Skeletal muscle cell (primary cell): ENCODE measurements at places on chromosomes 3 and 15.

DNA sequence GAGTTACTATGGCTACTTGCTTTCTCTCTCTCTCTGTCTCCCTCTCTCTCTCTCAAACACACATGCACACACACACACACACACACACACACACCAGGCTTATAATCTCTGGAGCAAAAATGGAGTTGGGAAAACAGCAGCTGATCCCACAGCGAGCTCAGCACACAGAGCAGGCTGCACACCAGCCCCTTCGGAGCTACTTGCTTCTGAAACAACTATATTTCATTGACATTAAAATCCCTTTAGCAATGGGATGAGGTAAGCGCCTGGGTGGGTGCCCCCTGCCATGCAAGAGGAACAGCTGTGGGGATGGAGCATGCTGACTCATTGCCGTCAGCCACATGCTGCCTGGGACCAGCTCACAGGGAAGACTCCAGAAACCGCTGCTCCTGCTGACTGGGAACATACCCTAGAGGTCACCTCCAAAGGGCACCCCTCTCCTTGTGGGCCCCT is 45.7 kb downstream of the B3GNT5 start:
- peak; percentile 98 for DNase-seq

DNA sequence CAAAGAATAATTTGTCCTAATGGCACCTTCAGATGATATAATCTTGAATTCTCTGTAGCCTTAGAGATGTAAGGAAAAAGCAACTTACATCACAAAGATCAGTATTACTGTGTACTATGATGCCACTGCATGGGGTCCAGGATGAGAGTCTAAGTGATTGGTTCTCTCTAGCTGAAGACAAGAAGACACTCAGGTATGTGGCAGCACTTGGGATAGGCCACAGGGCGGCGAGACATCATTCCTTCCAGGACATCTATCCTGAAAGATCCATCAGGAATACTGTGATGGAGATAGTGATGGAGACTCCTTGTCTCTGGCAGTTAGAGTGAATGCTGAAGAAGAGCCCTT is 2.5 kb downstream of the CD200 start:
- DNase-seq = no peak

DNA sequence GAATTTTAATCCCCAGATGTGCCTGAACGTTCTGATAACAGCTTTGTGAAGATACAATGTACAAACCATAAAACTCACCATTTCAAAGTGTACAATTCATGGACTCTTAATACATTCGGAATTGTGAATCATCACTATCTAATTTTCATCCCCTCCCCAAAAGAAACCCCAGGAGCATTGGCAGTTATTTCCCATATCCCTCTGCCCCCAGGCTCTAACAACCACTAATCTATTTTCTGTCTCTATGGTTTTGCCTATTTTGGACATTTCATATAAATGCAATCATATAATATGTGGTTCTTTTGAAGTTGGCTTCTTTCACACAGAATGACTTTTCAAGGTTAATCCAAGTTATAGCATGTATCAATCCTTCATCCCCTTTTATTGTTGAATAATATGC is 25.3 kb downstream of the PRICKLE2 start:
- no peak for DNase-seq

GRCh38 chr15:39188314-39188713 is 392.6 kb upstream of the THBS1 start:
- no peak for DNase-seq

DNA sequence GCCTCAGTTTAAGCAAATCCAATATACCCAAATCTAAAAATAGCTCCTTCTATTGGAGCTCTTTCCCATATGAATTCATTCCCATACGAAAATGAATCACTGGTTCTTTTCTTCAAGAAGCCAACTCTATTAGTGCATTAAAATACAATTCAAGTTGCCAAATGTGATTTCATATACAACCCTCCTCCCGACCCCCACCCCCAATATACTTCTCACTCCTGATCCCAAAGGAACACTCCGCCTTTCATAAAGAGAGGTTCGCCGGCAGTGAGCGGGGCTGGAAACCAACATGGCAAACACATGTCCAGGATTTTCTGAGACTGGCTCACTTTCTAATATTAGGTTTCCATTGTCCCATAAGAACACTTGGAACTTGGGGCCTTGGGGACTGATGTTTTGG is 48.5 kb downstream of the MAGEF1 start:
- DNase-seq = no peak

DNA sequence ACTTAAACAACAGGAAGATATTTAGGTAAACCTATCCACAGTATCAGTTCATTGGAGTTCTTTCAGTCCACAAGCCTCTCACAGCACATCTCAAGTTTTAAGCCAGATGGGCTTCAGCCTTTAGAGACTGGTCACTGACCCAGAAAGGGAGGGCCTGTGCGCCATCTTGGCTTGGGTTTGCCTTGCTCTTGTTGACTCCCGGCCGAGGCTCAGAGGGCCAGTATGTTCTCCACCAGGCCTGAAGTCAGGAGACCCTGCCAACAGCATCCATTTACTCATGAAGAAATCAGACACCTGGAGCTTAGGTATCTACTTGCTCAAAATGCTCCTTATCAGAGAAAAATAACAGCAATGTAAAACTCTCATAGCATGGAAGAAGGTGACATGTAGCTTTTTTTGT is 6.2 kb downstream of the RGMA start:
- no peak for DNase-seq

DNA sequence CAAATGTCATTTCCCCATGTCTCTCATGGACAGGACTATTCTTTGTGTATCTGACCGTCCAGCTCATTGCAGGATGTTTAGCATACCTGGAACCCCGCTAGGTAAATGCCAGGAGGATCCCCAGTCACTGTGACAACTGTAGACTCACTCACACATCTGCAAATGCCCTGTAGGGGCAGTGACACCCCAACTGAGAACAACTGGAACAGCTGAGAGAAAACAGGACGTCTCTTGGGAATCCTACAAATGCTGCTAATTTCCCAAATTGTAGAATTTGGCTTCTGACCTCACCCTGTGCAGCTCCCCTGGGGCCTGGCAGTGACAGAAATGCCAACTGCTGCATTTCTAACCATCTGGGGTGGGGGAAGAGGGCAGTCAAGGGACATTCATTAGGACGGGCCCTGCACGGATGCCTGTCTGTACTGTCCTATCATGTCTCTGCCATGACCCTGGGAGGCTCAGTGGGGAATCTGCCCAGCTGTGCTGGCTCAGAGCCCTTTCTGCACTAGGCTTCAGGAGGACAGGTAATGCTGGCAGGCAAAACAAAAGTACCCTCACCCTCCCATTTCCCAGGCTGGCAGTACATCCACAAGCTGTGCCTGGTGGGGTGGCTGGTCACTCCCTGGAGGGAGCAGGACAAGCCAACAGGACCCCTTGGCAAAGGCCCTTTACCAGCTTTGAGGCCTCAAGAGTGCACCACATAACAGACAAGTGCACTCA is 30.4 kb downstream of the RAB6B start:
- DNase-seq = no peak

DNA sequence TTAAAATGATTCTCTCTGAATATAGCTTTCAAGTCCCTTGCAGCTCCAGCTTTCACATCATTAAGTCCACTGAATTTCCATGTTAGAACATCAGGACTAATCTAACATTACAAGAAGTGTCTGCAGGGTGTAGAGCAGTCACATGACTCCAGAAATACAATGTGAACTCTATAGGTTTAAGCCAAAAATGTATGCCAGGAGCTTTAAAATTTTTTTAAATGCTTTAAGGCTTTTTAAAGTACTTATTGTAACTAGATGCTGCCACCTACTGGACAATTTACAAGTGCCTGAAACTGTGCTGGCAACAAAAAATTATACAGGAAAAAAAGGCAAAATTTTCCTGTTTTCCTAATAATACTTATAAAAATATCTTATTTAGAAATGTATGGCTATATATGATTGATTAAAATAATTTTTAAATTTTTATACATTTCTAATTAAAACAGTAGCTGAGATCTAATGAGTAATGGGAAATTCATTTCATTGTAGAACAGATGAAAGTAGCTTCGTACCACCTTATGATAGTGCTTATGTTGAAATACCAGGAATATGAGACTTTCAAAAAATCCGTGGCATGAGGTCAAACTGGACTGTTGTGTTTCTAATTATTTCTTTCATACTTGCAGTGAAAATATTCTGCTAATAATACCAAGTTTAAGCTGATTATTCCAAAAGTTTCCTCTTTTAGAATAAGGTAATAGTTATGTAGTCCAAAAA is 25.7 kb downstream of the FSIP1 start:
- peak; percentile 46 for DNase-seq

- no peak for DNase-seq
Measured at GRCh38 chr15:70329179-70329578, 231.5 kb upstream of the TLE3 start.

DNA sequence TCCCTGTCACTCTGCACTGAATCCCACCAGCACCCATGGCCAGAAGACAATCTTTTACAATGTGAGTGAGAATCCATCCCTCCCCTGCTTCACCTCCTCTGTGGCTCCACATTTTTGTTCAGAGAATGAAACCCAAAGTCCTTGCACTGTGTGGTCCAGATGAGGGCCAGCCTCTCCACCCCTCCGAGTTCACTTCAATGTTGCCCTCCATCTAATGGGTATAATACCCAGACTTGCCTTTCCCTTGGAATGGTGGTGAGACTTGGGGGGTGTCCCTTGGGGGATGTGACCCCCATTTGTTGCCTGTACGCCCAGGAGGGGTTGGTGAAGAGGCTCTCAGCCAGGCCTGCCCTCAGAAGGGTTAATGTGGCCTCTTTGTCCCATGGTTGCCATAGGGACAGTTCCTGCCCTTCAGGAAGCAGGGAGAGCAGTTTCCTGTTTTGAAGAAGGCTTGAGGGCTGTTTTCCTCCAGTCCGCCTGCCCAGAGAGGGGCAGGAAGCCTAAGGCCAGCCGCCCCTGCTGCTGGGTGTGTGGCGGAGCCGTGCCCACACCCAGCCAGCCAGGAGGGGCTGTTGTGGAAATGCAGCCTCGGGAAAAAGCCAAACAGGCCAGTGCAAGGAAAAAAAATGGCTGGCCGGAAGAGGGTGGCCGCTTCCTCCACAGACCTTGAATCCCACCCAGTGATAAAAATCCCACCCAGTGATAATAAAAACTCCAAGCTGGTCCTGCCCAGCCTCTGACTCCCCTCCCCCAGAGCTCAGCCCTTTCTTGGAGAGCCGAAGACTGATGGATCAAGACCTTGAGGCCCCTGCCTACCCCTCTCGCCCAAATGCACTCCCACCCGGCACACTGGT is 14.6 kb upstream of the FGD5 start:
- DNase-seq = no peak

DNA sequence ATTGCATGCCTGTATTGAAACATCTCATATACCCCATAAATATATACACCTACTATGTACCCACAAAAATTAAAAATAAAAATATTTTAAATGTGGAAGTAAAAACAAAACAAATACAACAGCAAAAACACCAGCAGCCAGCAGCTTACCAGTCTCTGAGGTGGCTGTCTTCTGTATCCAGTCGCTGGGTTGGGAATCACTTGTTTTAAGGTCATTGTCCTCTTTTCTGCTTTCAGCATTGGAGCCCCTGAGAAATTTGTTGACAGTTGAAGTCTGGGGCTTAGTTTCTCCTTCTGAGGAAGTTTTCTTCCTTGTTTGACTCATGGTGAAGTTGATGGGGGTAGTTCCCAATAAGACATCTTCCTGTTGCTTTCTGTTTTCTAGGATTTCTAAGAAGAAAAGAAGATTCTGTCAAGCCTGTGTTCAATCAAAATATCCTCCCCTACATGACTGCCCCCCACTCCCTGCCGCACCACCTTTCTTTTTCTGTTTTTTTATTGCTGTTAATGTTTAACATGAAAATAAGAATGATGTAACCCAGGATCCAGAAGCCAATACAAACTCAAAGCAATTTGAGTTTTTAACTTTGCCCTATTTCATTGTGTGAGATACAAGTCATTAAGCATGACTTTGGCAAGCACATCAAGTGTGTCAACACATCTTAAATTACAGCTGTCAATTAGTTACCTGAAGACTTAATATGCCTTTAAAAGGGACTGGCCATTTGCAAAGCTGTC is at the start of gene LRRC31:
Gene LRRC31 (minus strand): TSS at position 452 of the 737 bp plus-strand sequence. CDS start 128 bp downstream, at position 324.
- DNase-seq = no peak

DNA sequence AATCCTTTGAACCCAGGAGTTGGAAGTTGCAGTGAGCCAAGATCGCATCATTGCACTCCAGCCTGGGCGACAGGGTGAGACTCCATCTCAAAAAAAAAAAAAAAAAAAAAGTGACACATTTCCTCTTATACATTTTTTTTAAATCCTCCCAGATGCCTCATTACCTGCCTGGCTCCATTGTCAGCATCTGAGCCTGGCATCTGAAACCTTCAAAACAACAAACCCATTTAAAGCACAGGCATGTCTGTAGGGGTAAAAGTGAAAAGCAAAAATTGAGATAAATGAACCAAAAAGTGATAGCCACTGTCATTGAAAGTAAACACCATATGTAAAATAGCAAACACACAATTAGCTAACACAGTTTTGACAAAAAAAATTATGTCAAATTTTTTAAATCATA is 38.6 kb downstream of the OSBPL10 start:
- DNase-seq = no peak

- DNase-seq = no peak
Measured at GRCh38 chr15:73436613-73437012, 6.4 kb upstream of the REC114 start.

DNA sequence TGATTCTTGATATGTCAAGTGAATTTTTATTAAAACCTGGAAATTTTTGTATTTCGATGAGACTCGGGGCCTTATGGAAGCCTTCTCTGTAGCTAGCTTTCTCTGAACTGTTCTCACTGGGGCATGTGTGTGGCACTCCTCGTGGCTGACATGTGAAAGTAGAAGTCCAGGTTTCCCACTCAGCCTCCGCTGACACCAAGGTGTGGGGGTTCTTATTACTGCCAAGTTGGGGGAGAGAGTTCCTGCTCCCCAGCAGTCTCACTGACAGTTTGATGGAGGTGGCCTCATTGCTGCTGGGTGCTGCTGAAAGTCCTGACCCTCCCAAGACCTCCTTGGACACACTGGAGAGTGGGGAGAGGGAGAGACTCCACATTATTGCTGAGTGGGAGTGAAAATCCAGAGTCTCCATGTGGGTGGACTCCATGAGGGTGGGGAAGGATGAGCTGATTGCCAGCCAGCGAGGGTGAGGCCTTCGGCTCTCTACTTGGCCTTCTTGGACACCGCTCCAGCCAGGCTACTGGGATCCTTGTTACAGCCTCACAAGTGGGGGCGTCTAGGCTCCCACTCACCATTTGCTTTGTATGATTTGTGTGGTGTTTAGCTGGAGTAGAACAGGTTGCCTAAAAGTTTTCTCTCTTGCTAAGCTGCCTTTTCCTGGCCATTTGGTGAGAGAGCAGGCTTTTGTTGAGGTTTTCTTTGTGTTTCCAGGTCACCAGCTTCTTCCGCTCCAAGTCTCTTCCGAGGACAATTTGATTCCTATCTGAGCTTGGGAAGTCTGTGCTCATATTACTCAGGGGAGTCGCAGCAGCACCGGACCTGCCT is 64.1 kb downstream of the LSM3 start:
- DNase-seq = no peak

DNA sequence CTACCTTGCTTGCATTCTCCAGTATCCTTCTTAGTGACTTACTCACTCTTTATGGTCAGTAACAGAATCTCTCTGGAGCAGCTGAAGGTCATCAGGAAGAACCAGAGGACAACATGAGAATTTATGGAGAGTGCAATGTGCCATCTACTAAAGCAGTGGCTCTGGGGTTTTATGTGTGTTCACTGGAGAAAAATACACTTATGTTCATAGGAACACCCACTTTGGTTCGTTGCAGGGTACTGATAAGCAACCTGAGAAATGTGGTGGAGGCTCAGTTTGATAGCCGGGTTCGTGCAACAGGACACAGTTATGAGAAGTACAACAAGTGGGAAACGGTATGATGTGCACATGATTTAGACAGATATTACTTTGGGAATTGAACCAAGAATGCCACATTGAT is 12.8 kb downstream of the CPB1 start:
- DNase-seq = no peak
